Calu3 (cell line): ENCODE measurements at places on chromosomes 5 and 9. TPM values are rescaled to one million over a fixed set of nuclear protein-coding genes. Genes with fewer than 3 reads are reported as not detected.

HAVCR2 gene
- 0.17 and 0.19 TPM in 2 replicates for total RNA-seq

PRUNE2 gene
- 0.07 TPM in 1 of 2 replicates, not detected in the other for total RNA-seq

PSAT1 gene
- total RNA-seq = 56.0 and 69.5 TPM in 2 replicates

ST6GALNAC6 gene
- 9.1 and 12.1 TPM in 2 replicates for total RNA-seq

DNA sequence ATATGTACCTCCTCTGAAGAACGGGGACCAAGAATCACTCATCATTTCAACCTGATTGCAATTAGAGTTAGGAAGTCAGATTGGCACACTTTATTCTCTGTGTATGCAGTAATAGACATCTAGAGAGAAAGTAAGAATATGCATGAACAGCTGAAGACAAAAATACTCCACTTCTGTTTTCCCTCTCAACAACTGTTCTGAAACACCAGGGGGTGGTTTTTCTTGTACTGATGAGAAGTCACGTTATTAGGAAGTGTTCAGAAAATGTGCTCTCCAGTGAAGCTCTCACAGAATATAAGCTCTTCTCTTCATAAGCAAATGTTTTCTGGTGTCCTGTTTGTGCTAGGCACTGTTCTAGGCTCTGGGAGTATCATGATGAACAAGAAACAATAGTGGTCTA lies 531.7 kb upstream of the C9orf72 start:
- no peak for DNase-seq

DNA sequence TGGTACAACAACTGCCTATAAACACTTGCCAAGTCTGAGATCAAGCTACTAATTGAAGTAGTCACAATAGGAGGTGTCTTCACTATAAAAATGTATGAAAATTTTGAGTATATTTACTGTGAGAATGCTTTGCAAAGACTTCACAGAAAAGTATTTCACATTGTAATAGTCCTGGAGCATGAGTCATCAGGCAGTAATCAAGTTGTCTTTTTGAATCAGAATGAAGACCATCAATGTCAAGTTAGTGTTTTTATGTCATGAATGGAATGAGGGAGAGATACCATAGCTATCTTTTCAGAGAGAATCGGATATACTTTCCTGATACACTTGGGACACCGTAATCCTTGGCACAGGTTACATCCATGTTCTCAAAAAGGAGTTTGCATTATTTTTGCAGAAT lies 466.9 kb upstream of the ARRDC3 start:
- no peak for DNase-seq

DNA sequence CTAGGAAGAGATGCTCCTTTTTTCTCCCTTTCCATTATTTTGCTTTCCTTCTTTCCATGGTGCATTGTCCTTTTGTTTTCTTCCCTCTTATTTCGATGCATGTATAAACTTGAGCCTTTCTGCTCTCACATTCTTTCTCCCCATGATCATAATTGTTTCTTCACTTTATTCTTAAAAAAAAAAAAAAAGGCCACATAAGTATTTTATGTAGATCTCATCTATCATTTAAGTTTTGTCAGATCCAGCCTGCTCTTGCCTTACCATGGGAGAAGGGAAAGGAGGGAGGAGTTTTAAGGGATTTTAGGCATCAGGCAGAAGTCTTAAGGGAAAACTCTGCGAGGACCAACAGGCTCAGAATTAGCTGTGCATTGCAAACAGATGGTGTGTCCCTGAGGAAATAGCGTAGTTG lies 11.1 kb downstream of the TGFBR1 start:
- DNase-seq = no peak

DNA sequence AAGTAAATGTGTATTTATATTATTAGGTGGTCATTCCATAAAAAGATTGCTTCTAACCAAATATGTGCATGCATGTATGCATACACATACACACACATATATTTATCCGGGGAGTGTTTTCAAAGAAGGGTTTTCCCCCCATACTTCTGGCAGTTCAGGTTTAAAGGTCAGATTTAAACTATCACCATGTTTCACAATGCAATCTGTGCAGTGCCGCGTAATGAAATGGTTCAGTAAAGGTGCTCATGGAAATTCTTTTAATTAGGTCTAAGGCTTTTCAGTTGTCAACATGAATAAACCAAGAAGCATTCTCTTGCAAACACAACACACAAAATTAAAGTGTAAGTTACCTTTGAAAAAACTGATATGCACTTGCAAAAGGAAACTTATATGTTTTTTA lies 211.0 kb downstream of the CRB2 start:
- no peak for DNase-seq

GRCh38 chr5:1930501-1930879 lies 47.8 kb upstream of the IRX4 start:
- peak; percentile 18 for DNase-seq

GRCh38 chr9:126514037-126514821 lies 99.5 kb upstream of the LMX1B start:
- DNase-seq = no peak

GRCh38 chr5:120749737-120750136 lies 285.6 kb downstream of the PRR16 start:
- DNase-seq = no peak

DNA sequence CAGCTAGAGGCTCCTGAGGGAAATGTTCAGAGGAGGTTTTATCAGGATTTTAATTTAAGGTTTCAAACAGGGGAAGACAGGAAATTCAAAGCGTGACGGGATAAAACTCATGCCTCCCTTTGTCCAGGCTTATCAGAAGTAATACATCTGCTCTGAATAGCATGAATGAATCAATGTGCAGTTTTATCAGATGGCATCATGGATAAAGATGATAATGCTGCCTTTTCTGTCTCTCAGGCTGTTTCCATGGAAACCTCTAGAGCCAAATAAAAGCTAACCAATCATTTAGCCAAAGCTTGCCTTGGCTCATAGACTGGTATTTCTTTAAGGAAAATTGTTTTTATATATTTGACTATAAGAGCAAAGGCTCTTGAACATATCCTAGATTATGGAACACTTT lies 16.4 kb downstream of the MFAP3 start:
- DNase-seq = no peak
